CD4-positive, alpha-beta T cell treated with Interleukin-4 for 1 hour (primary cell): ENCODE measurements at places on chromosomes 1 and 21.

DNA sequence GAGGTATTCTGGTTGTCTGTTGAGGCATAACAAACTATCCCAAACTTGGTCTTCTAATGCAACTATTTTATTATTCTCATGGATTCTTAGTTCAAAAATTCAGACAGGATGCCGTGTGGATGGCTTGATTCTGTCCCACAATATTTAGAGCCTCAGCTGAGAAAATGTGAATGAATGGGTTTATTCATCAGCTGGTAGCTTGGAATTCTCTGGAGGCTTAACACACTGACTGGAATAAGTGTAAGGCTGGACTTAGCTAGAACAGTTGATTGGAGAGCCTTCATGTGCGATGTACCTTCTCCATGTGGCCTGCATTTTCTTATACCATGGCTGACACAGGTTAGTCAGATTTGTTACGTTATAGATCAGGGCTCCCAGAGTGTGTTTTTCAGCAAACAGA, 30.8 kb downstream of the TNNI3K start:
- DNase-seq: no peak

- DNase-seq: no peak
These were observed 395.4 kb downstream of the NTNG1 start for GRCh38 chr1:107536266-107536665.

GRCh38 chr1:38804062-38804886, 55.3 kb downstream of the RRAGC start:
- no peak for DNase-seq

- DNase-seq: no peak
These were observed 95.8 kb downstream of the VWA5B1 start for GRCh38 chr1:20386323-20387081.
